Suprapubic skin (tissue), 4 donors: ENCODE measurements at places on chromosomes 3 and 15.
A peak's percentile ranks its signal among the peaks of the same experiment; 100 is the strongest.

DNA sequence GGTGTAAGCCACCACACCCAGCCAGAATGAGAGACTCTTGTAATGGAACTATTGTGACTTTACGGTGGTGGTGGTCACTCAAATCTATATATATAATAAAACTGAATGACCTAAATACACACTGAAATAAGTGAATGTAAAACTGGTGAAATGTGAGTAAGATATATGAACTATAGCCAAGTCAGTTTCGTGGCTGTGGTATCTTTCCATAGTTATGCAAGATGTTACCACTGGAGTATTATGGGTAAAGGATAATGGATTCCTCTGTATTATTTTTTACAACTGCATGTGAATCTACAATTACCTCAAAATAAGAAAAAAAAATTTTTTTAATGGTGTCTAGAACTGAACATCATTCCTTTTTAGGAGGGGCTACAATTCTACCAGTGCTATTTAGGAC is 21.9 kb downstream of the PIK3CB start:
- no peak for DNase-seq

- DNase-seq, result no peak
These were observed 33.9 kb downstream of the HDAC11 start for GRCh38 chr3:13513913-13514517.

DNA sequence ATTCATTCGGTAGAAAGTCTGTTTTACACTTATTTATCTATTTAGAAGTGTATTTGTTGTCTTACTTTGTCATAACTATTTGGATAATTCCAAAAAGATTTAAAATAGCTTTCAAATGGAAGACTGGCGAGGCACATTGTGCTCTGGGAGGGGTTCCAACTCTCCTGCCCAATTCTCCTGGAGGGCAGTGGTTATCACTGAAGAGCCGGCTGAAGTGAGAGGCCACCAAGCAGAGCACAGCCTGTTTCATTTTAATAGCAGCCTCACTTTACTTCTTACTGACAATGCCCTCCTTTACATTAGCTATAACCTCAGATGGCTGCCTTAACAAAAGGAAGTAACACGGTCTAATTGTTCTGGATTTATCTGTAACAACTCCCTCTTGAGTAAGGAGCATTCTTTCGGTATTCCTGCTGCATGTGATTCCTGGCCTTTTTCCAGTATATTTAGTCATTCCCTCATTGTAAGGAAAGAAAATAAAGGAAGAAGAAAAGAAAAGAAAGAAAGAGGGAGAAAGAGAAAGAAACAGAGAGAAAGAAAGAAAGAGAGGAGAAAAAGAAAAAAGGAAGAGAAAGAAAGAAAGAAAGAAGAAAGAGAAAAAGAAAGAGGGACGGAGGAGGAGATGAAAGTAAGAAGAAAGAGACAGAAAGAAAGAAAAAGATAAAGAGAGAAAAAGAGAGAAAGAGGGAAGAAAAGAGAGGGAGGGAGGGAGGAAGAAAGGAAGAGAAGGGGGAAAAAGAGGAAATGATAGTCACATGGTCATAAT is 339.8 kb upstream of the WNT5A start:
- DNase-seq, result no peak

GRCh38 chr15:87268675-87269074 is 987.9 kb downstream of the NTRK3 start:
- no peak for DNase-seq

DNA sequence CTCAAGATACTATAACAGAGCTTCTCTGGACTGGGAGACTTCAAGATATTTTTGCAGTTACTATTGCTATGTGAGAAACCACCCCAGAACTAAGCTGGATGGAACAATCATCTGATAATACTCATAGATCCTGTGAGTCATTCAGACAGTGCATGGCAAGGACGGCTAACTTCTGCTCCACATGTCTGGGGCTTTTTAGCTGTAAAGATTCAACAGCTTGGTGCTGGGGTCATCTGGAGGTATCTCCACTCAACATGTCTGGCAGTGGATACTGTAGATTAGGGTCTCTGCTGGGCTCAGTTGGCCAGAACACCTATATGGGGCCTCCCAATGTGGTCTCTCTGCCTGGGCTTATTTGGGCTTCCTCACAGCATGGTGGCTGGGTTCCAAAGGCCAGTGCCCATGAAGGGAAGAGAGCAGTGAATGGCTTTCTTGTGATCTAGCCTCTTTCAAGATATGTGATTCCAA is 117.3 kb upstream of the SLC7A14 start:
- no peak for DNase-seq

DNA sequence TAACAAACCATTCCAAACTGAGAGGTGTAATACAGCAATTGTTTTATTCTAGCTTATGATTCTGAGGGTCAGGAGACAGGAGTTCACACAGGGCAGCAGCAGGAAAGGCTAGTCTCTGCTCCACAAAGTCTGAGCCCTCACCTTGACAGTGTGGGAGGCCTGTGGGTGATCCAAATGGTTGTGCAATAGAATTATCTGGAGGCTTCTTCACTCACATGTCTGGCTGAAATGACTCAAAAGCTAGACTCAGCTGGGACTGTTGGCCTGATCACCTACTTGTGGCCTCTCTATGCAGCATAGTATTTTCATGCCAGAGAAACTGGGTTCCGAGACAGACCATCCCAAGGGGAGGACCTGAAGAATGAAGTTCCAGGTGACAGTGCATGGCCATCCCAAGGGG is 233.9 kb upstream of the UBE2E2 start:
- no peak for DNase-seq

GRCh38 chr3:72238010-72238691 is 453.2 kb upstream of the PROK2 start:
- no peak for DNase-seq

GRCh38 chr3:100912976-100913545 is 80.2 kb downstream of the ABI3BP start:
- no peak for DNase-seq

DNA sequence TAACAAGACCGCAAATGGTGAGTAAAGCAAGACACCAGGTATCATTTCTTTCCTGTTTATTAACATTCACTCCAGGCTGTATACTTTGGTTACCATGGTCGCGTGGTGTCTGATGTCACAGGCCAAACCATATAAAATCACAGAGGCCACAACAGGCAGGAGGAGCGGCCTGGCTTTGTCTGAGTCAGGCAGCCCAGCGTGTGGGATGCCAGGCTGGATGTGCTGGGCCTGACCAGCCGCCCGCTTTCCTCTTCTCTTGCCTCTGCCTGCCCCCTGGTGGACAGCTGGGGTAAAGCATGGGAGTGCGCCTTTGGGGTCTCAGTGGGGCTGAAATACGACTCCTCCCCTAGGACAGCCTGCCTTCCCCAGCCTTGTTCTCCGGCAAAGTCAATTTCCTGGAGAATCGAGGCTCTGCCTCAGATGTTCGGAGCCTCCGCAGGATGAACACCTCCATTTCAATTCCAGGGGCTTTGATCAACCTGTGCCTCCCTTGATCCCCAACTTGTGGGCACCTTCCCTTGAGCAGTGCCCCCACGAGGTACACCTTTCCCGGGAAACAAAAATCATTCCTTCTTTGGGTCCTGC is 78.2 kb downstream of the CCNL1 start:
- DNase-seq, result peak; percentile 94

- DNase-seq, result no peak
These were observed 759.4 kb downstream of the ROBO2 start for GRCh38 chr3:77799278-77799677.

- DNase-seq, result no peak
These were observed 198.5 kb upstream of the GADL1 start for GRCh38 chr3:31092748-31093589.

DNA sequence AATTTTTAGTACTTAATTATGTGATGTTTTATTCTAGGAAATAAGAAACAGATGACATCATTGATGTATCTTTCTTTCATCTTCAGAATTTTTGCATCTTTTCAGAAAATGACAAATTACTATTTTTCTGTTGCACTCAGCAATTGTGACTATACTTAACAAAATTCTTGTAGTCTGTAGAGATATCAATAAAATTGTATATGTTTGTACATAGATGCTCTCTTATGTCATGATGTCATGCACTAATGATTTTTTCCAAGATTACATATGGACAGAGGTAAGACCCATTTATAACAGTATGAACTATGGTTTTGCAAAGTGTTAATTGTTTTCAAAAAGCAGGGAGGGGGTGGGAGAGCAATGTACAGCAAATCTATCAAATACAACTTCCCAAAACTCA is 121.2 kb downstream of the POLQ start:
- DNase-seq, result no peak

GRCh38 chr3:57158813-57159738 is 6.1 kb downstream of the IL17RD start:
- DNase-seq, result no peak

- DNase-seq, result no peak
These were observed 488.7 kb upstream of the PROK2 start for GRCh38 chr3:72273615-72274014.

DNA sequence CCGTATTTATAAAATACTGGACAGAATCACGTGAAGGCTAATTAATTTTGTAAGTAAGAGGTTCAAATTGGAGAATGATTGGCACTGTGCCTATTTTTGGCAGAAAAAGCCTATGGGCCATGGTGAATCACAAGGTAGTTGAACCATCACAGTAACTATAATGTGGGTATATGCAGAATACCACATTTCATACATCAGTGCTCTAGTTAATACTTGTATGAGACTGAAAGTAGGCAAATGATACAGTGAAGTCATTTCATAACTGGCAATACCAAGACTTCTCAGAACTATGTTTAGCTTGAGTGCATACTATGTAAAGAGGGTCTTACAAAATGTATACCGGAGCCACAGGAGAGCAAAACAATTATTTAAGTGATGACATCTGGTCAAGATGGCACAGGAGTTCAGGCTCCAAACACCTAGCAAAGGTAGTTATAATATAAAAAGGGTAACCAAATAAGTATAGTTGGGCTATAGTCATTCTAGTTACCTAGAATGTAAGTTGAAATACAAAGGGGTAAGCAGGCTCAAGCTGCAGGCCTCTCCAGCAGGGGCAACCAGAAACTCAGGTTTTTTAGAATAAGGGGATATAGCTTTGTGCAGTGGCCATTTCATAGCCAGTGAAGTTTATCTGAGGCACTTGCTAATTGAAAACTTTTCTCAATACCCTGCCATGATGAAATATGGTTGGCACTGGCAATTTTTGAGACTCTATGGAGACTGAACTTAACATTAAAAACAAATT is 19.1 kb downstream of the GPR160 start:
- no peak for DNase-seq

GRCh38 chr15:37072181-37072580 is 28.2 kb downstream of the MEIS2 start:
- no peak for DNase-seq

DNA sequence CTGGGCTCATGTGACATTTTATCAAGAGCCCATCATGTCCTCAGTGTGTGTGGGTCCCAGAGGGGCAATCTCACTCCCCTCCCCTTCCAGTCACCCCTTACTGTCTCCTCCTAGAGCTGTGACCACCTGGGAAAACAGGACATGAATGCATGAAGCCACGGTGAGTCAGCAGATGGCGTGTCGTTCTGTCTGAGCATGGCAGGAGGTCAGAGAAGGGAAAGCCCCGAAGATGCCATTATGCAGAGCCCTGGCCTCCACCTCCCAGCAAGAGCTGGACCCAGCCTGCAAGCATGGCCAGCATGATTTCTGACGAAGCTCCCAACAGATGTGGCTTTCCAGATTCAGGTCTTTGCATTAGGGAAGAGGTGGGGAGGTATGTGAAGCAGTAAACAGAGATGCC is 118.5 kb downstream of the TLE3 start:
- DNase-seq, result no peak

- no peak for DNase-seq
These were observed 199.9 kb downstream of the GABRG3 start for GRCh38 chr15:27170851-27171250.

DNA sequence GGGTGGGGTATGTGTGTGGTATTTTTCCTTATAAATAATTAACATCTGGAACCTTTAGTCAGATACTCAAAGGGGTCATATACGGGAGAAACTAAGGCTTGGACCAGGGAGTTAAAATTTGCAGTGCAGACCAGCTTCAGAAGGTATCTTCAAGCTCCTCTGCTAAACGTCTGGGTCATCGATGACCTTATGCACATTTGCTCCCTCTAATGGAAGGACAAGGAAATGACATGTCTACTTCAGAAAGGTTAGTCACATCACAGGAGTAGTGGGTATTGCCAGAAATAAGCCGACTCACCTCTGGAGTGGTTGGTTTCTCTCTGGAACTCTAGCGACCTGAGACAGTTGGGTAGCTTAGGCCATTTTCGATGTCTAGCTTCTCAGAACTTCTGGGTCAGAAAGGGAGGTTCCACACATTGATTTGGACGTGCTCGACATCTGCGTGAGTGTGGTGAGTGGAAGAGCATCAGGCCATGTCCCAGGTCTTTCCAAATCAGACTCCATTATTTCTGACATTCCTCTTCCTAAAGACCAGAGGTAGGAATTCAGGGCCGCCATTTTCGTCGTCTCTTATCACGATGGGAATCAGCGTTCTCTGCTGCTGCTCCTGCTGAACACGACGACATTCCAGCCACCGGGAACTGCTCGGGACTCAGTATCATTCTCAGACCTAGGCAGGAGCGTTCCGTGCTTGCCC is 31.8 kb upstream of the RASA2 start:
- no peak for DNase-seq

- DNase-seq, result no peak
These were observed 79.5 kb downstream of the LINGO1 start for GRCh38 chr15:77553257-77553656.

DNA sequence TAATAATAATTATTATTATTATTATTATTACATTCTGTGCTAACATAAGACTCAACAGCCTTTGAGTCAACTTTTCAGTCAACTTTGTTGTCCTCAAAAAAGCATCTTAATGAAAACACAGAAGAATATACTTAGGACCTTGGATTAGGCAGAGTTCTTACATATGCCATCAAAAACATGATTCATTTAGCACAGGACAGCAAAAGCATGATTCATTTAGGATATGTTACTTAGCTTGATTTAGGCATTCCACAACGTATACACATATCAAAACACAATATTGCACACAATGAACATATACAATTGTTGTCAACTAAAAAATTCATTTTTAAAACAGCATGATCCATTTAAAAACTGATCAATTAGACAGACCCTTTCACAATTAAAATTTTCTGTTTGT is 213.0 kb downstream of the FMN1 start:
- DNase-seq, result no peak

DNA sequence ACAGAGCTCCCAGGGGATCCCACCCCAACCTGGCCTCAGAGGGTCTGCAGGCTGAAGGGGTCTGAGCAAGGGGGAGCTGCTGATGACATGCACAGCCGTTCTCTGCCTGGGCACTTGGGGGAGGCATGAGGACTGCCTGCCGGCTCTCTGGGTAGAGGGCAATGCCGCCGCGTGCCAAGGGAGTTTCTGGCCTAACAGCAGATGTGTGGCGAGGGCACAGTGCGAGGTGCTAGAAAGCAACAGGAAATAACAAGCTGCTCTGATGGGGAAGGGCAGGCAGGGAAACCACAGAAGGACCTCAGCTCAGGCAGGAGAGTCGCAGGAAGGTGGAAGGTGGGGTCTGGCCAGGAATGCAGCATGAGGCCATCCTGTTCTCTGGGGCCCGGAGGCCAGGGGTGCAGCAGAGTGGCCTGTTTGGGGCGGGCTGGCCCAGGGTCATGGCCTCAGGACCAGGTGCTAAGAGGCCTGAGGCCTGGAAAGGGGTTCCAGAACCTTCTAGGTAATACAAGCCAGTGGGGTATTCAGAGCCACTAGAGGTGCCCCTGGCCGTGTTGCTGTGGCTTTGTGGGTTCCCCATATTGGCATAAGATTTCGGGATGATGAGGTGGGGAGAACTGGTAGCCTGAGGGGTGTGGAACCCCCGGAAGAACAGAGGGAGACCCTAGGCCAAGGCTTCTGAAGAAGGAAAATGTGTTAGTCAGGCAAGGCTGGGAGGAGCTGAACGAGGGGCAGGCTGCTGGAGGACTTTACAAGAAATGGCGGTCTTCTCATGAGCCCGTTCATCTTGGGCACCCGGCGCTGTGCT is 41.2 kb downstream of the RGMA start:
- DNase-seq, result no peak
